ENCODE measurements at places on chromosomes 16 and 17.
A peak's percentile ranks its signal among the peaks of the same experiment; 100 is the strongest.

GRCh38 chr16:28204622-28205021 is 7.1 kb downstream of the XPO6 start:
- DNase-seq = no peak

DNA sequence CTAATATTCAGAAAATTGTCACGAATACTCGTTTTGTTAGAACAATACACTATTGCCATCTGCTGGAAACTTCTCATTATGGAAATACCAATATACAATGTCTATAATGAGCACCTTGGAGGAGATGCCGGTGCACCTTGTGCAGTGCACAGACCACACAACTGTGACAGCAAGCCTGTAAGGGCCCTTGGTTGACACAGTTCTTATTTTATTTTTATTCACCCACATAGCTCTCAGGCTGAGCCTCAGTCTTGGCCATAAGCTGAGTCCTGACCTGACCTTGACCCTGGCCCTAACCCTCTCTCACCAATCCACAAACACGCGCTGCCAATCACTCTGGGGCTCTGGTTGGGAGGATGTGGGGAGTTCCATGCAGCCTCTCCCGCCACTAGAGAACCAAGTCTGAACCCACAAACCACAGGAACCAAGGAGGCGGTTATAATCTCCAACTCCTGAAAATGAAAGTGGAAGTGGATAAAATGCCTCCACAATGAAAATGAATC is 7.6 kb downstream of the AIPL1 start:
- DNase-seq = no peak

DNA sequence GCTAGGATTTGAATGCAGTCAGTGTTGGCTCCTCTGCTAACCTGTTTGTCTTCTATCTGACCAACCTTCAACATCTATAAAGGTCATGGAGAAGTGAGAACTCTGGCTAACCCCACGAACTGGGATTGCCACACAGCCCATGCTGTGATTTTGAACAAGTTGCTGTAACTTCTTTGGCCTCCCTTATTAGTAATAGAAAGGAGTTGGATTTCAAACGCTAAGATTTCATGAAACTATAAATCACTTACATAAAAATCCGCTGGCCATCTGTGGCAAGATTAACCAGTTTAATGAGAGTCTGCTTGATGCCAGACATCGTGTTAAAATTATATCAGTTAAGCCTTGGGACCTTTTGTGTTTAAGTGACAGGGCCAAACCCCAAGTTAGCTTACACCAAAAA is 53.4 kb downstream of the HSD17B2 start:
- DNase-seq = no peak

- DNase-seq = peak; percentile 85
Observed at GRCh38 chr17:57948555-57949420, 6.4 kb downstream of the CUEDC1 start.

GRCh38 chr16:72961115-72961832 is 86.7 kb downstream of the ZFHX3 start:
- DNase-seq = no peak

Data from MG63 (cell line).